Diencephalon (tissue), 1 donor: ENCODE measurements at places on chromosomes 2 and 18. TPM values are rescaled to one million over a fixed set of nuclear protein-coding genes. Genes with fewer than 3 reads are reported as not detected.

The TM4SF20 gene
- not detected for total RNA-seq

The NT5C1B gene
- total RNA-seq, result not detected

The MYO5B gene
- total RNA-seq, result 6.5 TPM

The TMEM163 gene
- total RNA-seq, result 41.3 TPM

The CEBPZ gene
- 52.8 TPM for total RNA-seq

The SLC9A4 gene
- 0.69 TPM for total RNA-seq

The SMYD1 gene
- total RNA-seq, result not detected

The GPR45 gene
- 1.8 TPM for total RNA-seq

The MGAT4A gene
- 54.0 TPM for total RNA-seq

The CFAP53 gene
- total RNA-seq, result 3.2 TPM

The GCKR gene
- 0.69 TPM for total RNA-seq

The AQP12B gene
- total RNA-seq, result not detected
